Fibroblast of gingiva (primary cell): ENCODE measurements at places on chromosomes 1 and 21.

- DNase-seq = no peak
Observed at GRCh38 chr1:18140411-18140810, 32.8 kb downstream of the IGSF21 start.

GRCh38 chr1:230891413-230891812 is 23.1 kb upstream of the C1orf198 start:
- no peak for DNase-seq

GRCh38 chr1:19926296-19927129 is 3.1 kb upstream of the PLA2G2E start:
- DNase-seq = no peak

DNA sequence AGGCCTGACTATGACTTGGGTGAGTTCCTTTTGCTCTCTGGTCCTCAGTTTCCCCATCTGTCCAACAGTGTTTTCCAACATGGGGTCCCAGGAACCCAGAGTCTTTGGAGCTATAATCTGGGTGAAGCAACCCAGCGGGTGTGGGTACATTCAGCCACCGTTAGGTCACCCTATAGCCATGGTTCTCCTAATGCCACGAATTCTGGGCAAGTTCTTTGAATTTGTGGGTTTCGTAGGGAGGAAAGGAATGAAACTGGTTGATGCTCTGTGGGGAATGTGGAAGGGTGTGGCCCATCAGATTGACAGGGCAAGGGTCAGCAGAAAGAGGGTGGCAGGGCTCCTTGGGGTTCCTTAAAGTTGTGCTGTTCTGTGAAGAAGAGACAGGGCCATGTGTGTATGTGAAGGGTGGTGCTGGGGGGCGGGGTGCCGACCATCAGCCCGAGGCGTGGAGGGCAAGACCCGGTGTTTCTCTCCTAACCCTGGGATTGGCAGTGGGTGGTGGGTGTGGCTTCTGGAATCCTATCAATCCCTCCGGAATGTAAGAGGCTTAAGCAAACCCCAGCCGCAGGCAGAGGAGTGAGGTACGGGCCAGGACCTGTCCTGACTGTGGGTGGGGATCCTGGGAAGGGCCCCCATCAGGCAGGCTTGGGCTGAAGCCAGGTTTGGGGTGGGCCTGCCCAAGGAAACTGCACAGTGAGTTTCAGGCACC is 35.5 kb upstream of the ZNF362 start:
- DNase-seq = no peak

- DNase-seq = no peak
Observed at GRCh38 chr21:32314806-32315205, 16.2 kb downstream of the MRAP start.

DNA sequence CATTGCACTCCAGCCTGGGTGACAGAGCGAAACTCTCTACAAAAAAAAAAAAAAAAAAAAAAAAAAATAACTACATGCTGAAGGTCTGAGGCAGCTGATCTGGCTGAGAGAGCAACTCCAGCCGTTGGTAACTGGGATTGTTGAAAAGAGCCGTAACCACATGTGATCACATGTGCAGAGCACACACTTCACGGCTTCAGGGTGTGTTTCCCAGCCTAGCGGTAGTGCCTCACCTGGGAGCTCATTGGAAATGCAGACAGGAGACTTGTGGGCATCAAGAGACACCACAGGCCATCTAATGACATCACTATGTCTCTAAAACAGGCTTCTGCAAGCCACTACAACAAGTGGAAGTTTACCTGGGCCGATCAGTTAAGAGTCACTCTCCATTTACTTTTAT is 11.8 kb upstream of the OTUD7B start:
- no peak for DNase-seq

DNA sequence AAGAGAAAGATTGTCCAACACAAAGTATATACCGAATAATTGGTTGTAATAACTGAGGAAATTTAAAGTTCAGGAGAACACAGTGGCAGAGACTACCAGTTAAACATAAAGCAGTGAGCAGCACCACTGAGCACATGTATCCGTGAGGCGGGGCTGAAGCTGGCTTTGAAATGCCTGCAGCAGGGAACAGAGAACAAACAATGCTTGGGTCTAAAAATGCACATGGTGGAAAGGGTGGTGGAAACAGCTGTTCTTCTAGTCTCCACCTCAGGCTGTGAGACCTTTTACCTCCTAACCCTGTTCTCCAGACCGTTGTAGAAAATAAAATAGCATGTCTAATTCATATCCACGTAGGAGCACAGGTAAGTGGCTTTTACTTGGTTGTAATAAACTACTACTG is 7.7 kb upstream of the GNG4 start:
- DNase-seq = no peak

DNA sequence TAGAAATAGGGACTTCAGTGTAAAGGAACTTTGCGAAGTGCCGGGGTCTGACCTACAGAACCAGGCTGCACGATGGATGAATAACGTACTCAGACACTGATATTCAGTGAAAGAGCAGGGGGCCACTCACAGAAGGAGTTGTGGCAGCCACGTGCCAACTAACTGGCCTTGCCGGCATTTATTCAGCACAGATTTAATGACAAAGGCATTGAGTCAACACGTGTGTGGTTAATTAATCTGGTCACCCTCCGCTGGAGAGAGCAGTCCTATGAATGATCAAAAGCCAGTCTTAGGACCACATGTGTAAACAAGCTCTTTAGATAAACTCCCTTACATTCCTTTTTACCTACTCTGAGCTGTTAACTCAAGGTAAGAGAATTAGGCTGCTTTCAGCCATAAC is 6.2 kb upstream of the B3GALT2 start:
- DNase-seq = no peak

DNA sequence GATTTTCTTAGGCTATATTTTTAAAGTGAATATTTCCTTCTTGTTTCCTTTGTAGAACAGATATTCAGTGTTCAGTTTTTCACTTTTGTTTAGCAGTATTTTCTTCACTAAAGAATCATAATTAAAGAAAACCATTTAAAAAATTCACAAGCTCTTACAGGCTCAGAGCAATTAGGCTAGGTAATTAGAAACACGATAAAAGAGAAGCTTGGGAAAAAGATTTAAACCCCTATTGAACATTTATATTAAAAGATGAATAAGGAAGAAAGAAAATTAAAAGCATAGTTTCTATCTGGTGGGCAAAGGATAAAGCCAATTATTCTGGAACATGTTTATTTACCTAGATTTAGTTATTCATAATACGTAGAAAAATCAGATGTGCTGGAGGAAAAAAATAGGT is 942.6 kb downstream of the PLA2G4A start:
- no peak for DNase-seq

DNA sequence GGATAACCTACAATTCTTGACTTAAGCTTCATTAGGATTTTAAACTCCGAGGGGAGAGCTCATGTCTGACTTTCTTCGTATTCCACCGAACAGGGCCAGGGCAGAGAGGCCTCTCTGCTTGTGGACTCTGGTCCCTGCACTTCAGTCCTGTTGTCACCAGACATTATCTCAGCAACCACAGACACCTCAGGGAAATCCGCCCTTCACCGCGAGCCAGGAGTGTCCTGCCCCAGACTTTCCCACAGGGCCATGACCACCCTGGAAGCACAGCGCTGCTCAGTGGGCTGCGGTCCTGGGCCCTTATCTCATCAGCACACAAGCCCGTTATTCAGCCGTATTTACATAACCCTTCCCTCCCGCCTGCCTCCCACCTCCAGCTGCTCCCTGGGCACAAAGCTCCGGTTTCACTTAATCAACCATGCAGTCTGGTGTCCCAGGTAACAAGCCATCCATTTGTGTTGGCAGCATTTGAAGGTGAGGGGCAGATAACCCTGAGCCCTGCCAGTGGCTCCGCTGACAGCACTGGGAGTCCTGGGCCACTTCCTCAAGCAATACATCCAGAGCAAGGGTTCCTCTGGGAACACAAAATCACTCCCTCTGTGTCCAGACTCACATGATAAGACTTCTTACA is 122.8 kb upstream of the RAB4A start:
- DNase-seq = no peak

- no peak for DNase-seq
Observed at GRCh38 chr1:89611721-89612120, 21.2 kb upstream of the LRRC8C start.

DNA sequence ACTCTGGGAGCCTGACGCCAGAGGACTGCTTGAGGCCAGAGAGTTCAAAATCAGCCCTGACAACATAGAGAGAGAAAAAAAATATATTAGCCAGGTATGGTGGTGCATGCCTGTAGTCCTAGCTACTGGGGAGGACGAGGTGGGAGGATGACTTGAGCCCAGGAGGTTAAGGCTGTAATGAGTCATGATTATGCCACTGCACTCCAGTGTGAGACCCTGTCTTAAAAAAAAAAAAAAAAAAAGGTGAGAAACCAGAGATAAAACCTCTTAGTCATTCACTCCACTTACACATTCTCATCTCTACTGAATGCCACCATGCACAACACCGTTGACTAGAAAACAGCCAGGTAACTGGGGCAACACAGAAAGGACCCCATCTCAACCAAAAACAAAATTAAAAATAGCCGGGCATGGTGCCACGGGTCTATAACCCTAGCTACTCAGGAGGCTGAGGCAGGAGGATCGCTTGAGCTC is 178.1 kb downstream of the SLC45A1 start:
- DNase-seq = no peak

- peak; percentile 52 for DNase-seq
Observed at GRCh38 chr1:65687428-65688214, 105.1 kb upstream of the PDE4B start.

GRCh38 chr21:44868707-44869106 is 4.8 kb downstream of the PTTG1IP start:
- no peak for DNase-seq

DNA sequence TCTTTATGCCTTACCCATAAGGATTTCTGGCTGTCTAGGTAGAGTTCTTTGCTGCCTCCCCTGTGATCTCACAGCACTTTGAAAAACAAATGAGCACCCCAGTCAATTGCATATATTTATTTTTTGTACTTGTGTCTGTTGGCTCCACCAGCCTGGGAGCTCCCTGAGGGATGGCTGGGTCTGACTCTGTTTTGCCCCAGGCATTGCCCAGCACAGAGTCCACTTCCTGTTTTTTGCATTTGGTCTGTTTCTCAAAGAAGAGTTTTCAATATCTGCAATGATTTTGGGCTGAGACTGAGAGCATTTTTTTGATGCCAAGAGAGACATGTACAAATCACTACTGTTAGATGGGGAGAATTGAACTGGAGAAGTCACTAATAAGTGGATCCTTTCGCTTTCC is 125.0 kb downstream of the FOXD2 start:
- DNase-seq = no peak

DNA sequence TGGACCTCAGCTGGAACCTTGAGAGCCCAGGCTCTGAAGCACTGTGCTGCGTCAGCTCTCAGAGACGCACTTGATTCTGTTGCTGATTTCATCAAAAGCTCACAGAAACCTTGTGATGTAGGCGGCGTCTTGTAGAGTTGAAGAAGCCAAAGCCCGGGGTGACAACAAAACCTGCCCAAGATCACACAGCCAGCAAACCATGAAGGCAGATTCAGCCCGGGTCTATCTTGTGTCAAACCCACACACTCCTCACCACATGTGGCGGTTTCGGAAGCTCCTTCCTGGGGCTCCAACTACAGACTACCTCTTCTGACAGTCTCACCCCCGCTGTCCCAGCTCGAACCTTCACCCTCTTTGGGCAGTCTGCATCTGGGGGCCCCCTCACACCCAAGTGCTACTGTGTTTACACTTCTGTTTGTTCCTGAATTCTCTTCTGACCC is 50.4 kb downstream of the TENT5C start:
- no peak for DNase-seq

DNA sequence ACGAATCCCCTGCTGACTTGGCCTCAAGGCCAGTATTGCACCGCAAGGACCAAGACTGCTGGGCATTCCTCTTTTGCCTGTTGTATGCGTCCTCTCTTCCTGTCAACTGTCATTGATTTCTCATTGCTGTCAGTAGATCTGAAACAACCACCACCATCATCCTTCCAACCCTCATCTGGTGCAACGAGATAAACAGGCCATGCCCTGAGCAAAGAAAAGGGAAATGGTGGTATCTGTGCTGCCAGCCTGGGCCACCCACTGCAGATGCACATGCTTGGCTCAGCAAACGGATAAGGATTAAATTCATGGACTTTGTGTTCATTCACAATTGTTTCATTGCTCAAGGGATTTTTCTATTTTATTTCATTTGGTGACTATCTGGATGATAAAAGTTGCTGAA is 13.6 kb downstream of the OXCT2 start:
- DNase-seq = no peak

- DNase-seq = no peak
Observed at GRCh38 chr1:162367073-162367472, 9.6 kb downstream of the SPATA46 start.

DNA sequence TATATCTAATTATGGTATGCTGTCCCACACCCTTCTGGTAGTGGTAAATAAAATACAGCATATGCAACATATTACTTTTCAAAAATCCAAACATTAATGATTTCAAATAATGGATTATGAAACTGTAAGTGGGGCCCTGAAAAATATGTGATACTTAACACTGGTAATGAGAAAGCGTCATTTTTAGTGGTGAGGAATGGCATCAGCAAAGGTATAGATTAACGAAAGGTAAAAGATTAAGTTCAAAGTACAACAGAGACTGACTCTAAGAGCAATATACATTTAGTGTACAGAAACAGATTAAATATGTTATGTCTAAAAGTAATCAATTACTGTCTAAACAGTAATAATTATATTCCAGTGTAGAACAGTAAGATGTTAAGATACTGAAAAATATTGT is 194.1 kb downstream of the COL24A1 start:
- DNase-seq = no peak
